ENCODE measurements at places on chromosomes 7 and 10.

DNA sequence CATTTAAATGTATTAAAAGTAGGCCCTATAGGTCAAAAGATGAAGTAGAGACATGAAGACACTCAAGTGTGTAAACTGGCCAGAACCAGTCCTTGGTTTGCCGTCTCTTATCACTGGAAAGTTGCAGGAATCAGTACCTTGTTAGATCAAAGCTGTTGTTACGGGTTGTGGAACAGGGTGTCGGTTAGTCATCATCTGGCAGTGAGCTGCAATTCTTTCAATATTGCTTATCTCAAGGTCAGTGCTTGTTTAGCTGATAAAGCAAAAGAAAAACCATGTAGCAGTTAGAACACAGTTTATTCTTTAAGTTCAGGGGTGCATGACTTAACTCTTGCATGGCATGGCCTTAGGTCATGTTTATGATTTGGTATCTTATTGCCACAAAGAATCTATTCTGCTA is 10.0 kb upstream of the SLC13A1 start:
- DNase-seq: no peak

DNA sequence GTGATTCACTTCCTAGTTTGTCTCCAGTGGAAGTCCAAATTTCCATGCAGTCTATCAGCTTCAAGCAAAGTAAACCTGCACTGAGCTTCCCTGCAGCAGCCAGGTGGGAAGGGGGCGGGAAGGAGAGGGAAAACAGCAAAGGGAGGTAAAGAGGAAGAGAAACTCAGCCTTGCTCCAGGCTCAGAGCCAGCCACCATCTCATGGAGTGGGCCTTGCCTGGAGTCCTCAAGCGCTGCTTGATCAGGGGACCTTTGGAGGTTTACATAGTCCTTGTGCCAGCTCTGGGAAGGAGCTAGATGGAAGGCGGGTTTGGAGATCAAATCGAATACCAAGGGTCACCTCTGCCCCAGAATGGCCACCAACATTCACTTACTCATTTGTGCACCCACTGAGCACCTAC is 7.4 kb downstream of the CRTAC1 start:
- no peak for DNase-seq

GRCh38 chr7:22860337-22860736 is 37.7 kb upstream of the TOMM7 start:
- DNase-seq: no peak

DNA sequence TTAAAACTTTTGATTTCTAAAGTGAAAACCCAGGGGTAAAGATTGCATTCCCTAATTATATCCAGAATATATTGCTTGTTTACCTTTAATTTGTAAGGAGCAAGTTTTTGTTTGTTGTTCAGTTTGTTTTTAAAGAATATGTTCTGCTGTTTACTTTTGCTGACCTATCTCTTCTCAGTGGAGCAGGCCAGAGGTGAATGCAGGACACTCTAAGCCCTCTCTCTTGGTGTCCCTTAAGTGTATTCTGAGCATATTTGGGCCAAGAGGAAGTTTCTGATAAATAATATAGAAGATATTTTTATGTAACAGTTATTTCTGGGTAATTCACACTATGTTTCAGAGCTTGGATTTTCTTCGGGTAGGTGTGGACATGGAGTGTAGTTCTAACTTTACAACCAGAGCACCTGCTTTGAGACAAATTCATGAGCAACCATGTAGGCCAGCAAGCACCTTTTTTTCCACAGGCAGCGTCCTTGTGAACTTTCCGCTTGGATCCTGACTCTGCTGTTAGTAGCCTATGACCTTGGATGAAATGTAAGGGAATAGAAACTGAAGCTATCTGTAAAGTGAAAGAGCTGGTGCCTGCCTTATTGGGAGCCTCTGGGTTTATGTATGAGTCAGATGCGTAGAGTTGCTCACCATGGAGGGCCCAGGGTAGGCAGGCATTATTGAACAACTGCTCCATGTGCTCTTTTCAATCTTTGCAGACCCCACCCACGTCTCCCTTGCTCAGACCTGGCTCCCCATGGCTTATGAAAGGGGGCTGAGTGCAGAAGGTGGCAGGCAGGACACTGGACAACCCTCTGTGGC is 16.1 kb downstream of the OGDH start:
- DNase-seq: no peak

DNA sequence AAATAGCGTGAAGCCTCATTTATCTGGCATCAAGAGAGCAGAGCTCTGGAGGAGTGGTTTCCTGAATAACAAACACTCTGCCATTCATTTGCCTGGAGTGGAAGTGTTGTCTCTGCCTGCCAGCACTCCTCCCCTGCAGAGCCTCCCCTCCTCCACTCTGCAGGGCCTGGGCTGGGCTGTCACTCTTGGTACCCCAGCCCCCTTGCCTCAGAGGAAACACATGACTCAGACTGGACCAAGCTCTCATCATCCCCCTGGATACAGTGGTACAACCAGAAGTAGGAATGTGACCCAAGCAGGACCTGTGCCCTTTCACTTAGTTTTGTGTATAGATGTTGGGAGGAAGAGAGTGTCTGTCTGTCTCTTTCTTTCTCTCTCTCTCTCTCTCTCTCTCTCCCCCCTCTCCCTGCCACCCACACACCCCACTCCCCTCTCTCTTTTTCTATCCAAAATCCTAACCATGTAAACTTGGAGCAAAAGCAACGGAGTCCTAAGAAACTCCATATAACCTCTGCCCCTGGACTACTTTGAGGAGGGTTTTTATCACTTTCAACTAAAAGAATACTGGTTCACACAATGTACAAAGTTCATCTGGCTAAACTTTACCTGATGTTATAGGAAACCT is 43.9 kb downstream of the DOCK4 start:
- peak; percentile 35 for DNase-seq

DNA sequence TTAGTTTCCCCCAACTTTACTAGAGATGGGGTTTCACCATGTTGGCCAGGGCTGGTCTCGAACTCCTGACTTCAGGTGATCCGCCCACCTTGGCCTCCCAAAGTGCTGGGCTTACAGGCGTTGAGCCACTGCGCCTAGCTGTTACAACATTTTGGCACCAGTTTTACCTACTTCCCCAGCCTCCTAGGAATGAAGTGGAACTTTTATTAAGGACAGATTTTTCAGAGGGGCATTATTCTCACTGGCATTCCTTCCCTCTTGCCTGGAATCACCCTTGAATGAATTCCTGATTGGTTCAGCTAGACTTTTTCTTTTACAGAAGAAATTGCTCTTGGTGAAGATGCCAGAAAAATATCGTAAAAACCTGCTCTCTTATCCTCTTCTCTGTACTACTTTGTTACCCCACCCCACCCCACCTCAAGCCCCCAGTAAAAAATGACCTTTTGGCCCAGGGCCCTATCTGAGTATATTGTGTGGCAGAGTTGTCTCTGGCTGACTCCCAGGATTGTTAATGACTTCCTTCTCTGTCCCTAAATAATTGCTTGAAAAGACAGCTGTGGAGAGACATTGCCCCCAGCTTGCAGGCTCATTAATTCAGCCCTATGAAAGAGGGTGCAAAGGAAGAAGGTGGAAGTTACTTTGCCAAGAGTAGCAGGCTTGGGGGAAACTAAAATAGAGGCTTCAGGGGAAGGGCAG is 189.6 kb downstream of the AUTS2 start:
- DNase-seq: no peak

DNA sequence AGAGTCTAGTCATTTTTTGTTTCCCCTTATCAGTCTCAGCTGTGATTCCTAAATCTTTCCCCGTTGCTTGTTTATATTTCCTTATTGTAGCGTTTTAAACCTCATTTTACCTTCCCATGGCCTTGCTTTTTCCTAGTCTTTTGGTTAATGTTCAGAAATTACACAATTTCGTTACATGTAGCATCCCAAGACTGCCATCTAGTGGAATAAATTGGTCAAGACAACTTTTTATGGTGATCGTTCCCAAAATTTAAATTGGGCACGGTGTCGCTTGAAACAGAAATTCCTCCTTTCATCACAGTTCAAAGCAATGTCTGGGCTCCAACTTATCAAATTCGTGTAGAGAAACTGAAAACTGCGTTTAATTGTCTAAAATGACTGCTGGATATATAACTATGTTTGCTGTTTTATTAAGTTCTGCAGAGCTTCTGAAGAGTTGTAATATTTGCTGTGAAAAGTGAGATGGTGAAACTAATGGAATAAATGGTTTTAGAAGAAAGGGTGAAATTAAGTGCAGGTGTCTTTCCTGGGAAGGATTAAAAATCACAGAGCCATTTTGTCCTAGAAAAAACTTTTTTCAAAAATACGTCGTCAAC is 370.2 kb downstream of the PHF14 start:
- peak; percentile 25 for DNase-seq

GRCh38 chr10:93245779-93246178 is 172.1 kb downstream of the CYP26A1 start:
- no peak for DNase-seq

GRCh38 chr7:4097001-4097609 is 585.0 kb upstream of the FOXK1 start:
- no peak for DNase-seq

GRCh38 chr7:40527723-40528122 is 392.9 kb downstream of the SUGCT start:
- no peak for DNase-seq

- DNase-seq: no peak
These were observed 10.9 kb downstream of the LIMK1 start for GRCh38 chr7:74094224-74095101.

DNA sequence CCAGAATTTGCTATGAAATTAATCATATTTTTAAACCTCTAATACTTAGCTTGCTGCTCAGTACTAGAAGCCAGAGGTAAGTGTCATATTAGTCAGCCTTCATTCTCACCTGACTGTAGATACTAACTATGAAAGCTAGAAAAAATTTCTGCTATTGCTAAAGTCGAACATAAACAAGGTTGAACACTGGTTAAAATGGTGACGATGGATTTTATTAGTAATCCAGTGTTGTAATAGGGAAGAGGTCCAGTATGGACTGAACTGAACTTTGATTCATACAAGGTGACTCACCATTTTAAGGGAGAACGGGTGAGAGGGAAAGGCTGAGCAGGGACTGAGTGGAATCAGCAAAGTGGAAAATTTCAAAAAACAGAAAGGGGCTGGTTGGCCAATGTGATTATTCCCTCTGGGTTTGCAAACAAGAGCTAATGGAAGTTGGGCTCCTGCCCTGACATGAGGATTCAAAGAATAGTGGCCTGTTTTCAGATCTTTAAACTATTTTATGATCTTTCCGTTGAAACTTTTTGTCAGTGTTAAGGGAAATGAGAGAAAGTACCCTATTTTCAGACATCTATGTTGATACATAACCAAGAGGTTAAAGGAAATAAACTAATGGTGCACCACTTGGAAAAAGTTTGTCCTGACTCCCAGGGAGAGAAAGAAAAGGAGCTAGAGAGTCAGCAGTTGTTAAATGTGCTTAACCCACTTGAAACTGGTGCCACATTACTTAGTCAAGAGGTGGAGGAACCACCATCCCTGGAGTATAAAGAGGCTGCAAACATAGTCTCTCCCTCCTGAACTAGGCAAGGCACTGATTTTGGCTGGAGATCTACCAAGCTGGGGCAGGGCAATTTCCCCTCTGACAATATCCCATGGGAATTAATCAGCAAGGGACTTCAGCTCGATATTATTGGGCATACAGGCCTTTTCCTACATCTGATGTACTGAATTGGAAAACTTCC is 15.3 kb upstream of the AKR1C1 start:
- DNase-seq: no peak

DNA sequence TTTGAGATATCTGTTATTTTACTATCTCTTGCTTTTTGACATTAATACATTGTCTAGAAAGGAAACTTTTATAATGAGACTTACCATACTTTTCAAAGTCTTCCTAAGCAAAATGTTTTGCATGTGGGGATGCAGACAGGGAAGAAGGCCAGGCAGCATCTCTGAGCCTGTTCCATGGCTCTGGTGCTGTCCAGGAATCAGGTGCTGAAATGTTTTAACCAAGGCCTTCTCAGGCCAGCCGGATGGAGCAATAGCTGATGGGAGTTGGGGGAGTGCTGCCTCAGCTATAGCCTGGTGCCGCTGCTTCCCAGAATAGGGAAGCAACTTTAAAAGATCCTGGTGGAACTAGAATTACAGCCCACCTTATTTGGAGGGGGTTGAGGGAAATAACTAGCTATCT is 38.5 kb downstream of the CRTAC1 start:
- peak; percentile 58 for DNase-seq

GRCh38 chr10:97648562-97649404 is 8.3 kb downstream of the PI4K2A start:
- DNase-seq: no peak

GRCh38 chr10:17073725-17074540 is 55.7 kb downstream of the CUBN start:
- no peak for DNase-seq

- no peak for DNase-seq
These were observed 819.2 kb downstream of the CCSER2 start for GRCh38 chr10:85147346-85148250.

GRCh38 chr7:111942450-111943081 is 263.6 kb downstream of the DOCK4 start:
- no peak for DNase-seq

- DNase-seq: no peak
These were observed 27.9 kb upstream of the PPP2R2D start for GRCh38 chr10:131872827-131873375.

- DNase-seq: no peak
These were observed 21.5 kb downstream of the ALOX5 start for GRCh38 chr10:45395554-45395953.

GRCh38 chr7:1403638-1404459 is 55.4 kb downstream of the MICALL2 start:
- peak; percentile 38 for DNase-seq

DNA sequence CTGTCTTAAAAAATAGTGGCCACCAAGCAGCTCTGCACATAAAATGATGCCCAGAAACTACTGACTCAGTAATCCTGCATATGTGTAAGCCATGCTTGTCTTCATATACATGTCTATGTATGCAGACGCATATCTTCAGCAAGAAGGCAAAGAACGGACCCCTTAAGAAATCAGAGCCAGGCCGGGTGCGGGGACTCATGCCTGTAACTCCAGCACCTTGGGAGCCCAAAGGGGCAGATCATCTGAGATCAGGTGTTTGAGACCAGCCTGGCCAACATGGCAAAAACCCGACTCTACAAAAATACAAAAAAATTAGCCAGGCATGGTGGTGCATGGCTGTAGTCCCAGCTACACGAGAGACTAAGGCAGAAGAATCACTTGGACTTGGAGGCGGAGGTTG is 295.0 kb downstream of the TCERG1L start:
- no peak for DNase-seq

- no peak for DNase-seq
These were observed 536.1 kb upstream of the AUTS2 start for GRCh38 chr7:69062020-69062765.

GRCh38 chr7:74627661-74628411 is 29.7 kb upstream of the GTF2I start:
- DNase-seq: peak; percentile 25

DNA sequence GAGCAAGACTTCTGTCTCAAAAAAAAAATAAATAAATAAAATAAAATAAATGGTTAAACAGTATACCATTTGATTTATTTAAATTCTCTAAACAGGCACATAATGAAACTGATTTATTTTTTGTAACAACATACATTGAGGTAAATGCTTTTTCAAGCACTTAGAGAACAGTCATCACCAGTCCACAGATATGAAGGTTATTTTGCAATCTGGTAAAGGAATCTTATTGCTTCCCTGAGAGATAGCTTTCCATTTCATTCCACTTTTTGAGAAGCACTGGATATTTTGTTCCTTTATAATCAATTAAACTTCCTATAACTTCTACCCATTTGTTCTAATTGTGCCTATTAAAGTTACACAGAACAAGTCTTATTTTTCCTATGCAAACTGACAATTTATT is 5.2 kb downstream of the CEP55 start:
- DNase-seq: no peak

Data from HEK293T (cell line).